Stimulated activated CD4-positive, alpha-beta T cell treated with anti-CD3 and anti-CD28 coated beads, Interleukin-2, amount 100 ng/mL, for 24 hours (primary cell): ENCODE measurements at places on chromosomes 4 and X.

DNA sequence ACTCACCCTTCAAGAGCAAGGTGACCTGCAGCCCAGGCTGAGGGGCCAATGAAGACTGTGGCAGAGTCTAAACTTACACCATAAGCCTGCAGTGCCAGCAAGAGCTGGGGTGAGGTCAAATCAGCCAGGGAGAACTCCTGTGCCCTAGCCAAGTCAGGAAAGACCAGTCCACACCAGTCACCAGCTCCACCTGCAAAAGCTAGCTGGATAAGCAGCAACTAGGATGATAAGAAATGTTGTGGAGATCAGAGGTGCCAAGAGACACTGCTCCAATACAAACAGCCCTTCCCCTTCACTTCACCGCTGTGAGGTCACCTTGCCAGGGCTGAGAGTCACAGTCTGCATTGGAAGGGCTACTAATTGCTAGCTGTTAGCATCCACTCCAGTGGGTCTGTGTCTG is 31.3 kb downstream of the NIPAL1 start:
- DNase-seq = no peak

GRCh38 chrX:48794340-48794910 is 7.4 kb upstream of the HDAC6 start:
- DNase-seq = no peak

GRCh38 chr4:110347805-110348204 is 128.2 kb upstream of the ENPEP start:
- DNase-seq = no peak

DNA sequence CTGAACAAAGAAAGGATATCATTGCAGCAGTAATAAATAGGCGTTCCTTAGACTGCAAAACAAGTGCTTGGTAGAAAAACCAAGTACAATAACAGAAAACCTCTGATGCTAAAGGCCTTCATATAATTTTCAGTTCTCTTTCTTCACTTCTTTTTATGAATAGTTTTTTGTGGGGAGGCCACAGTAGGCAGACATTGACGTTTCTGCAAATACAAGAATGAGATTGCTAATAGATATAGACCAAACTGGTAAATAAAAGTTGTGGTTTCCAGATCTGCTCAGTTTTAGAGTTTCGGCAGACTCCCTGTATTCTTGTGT is 57.0 kb upstream of the RAP1GDS1 start:
- no peak for DNase-seq

DNA sequence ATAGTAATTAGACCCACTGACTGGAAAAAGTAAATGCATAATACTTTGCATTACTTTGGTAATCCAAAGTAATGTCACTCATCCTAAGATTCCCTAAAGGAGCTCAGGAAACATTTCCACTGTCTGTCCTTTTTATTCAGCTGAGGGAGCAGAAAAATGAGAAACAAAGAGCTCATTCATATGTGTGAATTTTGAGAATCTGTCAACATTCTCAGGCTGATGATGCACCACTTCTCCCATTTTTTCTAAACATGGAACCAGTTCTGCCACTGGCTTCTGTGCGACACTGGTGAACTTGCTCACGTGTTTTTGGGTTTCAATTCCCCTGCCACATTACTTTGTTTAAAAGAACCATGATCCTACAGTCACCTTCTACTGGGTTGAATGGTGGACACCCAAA is 28.4 kb upstream of the ADH7 start:
- no peak for DNase-seq

DNA sequence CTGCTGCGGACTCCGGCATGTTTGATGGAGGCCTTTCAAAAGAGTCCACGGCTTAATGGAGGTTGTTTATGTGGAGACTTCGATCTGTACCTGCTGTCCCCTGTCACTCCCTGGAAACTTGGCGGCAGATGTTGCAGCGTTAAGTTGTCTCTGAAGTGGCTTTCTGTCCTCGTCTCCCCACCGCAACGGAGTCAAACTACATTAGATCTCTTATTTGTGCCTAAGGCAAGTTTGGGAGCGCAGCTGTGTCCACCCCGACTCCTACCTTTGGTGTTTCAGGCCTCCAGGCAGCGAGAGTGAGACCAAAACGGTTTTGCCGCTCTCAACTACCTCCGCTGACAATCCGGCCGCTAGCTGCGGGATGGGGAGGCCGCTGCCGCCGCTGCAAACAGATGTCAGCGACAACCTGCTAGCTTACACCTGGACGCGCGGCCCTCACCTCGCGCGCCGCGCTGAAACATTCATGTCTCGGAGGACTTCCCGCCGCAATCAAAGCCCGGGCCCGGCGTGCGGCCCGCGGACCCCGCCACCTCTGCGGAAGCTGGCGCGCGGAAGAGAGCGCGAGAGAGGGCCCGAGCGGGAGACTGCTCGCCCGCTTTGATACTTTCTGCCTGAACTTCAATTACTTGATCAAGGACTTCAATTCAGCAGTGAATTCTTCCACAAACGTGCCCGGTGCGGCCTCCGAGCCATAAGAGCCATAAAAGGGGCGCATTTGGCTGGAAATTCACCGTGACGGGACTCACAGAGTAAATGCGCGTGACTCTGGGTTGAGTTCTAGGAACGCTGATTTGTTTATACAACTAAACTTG is 108.4 kb downstream of the ANTXR2 start:
- DNase-seq = no peak

- no peak for DNase-seq
Measured at GRCh38 chr4:189237340-189237739, 703.3 kb upstream of the FRG1 start.

DNA sequence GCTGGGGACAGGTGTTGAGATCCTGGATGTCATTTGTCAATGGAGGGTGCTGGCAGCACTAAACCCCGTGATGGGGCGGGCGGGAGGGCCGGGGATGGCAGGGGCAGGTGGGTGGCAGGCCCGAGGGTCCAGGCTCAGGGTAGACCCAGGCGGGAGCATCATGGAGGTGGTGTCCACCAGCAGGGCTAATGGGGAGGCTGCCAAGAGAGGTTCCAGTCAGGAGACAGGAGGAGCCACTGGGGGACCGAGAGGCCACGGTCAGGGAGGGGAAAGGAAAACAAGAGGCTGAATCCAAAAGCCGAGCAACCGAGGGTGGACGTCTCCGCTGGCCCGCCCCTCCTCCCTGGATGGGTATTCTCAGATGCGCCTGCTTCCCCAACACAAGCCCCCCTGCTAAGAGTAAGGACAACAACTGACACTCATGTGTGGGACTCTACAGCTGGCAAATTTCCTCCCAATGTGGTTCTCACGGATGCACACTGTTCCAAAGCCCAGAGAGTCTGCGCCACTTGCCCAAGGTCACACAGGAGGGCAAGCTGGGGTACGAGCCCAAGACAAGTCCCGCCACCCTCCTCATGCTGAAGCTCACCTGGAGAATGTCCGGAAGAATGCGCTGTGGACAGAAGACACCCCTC is 132.0 kb downstream of the CPZ start:
- no peak for DNase-seq

GRCh38 chr4:95107004-95107403 is 349.2 kb downstream of the BMPR1B start:
- no peak for DNase-seq

GRCh38 chrX:15616531-15616930 is 15.8 kb upstream of the ACE2 start:
- DNase-seq = no peak
